ENCODE measurements at places on chromosomes 13 and 19.
A peak's percentile ranks its signal among the peaks of the same experiment; 100 is the strongest.

GRCh38 chr19:5624018-5624663, 1.3 kb downstream of the SAFB start:
- no peak for DNase-seq

GRCh38 chr13:102726430-102726829, 31.6 kb upstream of the METTL21C start:
- no peak for DNase-seq

DNA sequence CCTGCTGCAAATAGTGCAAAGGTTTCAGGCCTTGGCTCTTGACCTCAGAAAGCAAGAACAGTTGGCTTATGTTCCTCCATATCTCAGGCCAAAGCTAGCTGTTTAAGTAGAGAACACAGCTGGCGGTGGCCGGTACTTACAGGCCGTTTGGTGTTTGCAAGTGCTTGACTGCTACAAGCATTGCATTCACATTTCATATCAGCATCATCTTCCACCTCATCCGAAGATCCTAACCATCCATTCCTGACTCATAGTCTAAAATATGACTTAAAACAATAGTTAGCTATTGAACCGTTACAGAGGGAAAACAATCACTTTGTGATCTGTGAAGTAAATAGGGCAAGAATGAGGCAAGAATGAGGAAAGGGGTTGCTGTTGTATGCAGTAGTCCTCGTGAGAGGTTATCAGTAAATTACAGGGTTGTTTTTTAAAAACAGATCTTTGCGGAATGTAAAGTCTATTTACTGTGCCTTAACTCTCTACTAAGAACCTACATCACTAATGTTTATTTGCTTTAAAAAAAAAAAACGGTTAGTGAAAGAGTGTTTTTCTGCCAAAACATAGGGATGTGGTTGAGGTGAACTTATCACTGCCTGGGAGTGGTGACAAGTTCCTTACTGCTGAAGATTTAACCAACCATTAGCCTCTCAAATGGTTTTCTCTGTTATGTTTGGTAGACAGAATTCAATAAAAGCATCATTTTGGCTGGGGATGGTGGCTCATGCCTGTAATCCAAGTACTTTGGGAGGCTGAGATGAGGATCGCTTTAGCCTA, 21.6 kb upstream of the WDR88 start:
- DNase-seq = no peak

DNA sequence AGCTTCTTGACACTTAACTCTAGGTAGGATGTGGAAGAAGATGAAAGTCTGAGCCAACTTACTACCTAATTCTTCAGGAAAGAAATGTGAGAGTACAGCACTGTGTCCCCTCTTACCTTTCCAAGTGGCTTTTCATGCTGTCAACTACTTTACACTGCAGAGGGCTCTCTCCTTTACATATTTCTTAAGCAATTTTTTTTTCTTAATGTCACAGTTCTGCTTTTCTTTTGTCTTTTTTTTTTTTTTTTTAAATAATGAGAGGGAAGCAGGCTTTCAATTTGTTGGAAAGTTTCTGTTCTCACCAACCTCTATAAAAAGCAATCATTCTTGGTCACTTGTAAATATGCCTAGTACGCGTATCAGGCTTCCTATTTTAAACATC, 212.7 kb upstream of the MIR17HG start:
- DNase-seq = no peak

DNA sequence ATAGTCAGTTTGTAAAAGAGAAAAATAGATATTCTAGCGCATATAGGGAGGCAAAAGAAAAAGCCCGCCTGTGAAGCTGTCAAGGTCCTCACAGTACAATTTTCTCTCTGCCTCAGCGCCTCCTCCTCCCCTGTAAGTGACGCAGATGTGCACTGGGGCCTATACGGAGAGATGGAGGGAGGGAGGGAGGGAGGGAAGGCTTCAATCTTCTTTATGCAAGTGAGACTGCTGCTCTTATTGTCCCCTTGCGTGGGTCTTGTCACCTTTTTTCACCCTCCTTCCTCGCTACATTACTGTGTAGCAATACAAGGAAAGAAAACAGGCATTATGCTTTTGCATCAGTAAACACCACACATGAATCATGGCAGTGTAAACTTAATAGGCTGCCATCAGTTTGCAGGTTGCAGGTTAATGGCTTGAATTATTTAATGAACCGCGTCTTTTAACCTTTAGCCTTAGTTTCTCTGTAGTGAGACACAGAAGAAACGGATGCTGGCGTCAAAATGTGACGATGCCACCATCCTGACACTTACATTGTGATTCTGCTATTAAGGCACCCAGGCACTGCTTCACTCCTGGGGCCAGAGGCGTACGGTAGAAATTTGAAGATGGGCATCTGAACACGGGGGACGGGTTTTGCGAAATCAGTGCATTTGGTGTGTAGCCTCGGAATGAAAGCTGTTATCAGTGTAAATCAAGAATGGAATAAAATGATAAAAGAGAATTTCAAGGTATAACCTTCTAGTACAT, at the start of gene KLHL1:
Gene KLHL1 (minus strand): TSS at position 97 of the 750 bp plus-strand sequence. CDS start 753 bp downstream, outside the sequence.
- no peak for DNase-seq

- no peak for DNase-seq
Measured at GRCh38 chr13:79589603-79590393, 108.8 kb downstream of the NDFIP2 start.

DNA sequence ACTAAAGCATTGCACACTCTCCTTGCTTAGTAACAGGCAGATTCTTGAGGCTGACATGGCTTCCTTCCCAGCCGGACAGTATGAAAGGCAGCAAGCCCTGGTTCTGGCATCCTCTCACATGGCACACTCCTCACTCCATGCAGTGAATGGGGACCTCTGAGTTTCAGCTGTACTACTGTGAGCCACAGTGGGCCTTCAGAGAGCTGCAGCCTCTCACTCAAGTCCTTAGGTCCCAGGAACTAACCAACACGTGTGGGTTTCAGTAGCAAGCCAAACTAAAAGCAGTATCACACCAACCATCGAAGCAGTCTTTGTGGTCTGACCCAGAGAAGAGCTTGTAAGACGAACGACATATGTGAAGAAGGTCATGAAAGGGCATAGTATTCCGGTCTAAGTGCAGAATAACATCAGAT, 128.2 kb downstream of the TBC1D4 start:
- DNase-seq = no peak

- DNase-seq = peak; percentile 56
Measured at GRCh38 chr13:23980160-23980551, 82.9 kb upstream of the C1QTNF9B start.

GRCh38 chr13:21079761-21080592, 18.6 kb upstream of the LATS2 start:
- no peak for DNase-seq

DNA sequence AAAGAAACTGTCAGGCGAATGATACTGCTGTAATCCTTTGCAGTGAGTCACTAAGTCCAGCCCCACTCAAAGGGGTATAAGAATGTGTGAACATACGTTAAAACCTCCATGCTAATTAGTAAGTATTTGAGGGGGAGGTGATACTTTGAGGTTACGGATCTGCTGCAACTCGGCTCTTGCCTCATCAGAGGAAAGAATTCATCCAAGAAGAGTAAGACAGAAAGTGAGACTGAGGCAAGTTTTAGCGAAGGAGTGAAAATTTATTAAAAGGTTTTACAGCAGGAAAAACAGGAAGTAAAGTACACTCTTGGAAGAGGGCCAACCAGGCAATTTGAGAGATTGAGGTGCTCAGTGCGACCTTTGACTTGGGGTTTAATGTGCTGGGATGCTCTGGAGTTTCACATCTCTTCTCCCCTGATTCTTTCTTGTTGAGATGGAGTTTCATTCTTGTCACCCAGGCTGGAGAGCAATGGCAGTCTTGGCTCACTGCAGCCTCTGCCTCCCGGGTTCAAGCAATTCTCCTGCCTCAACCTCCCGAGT, 9.8 kb downstream of the CLEC4M start:
- DNase-seq = no peak

GRCh38 chr13:110880627-110881026, 34.2 kb downstream of the ANKRD10 start:
- no peak for DNase-seq

- DNase-seq = no peak
Measured at GRCh38 chr13:73521290-73521624, 462.5 kb downstream of the KLF5 start.

Measured in stimulated activated CD4-positive, alpha-beta T cell treated with anti-CD3 and anti-CD28 coated beads, TNF-alpha, amount 100 ng/mL, for 1 hour (primary cell).